Stimulated activated CD8-positive, alpha-beta memory T cell treated with anti-CD3 and anti-CD28 coated beads, Interleukin-2, amount 100 ng/mL, for 1 hour (primary cell): ENCODE measurements at places on chromosomes 1 and 21.

DNA sequence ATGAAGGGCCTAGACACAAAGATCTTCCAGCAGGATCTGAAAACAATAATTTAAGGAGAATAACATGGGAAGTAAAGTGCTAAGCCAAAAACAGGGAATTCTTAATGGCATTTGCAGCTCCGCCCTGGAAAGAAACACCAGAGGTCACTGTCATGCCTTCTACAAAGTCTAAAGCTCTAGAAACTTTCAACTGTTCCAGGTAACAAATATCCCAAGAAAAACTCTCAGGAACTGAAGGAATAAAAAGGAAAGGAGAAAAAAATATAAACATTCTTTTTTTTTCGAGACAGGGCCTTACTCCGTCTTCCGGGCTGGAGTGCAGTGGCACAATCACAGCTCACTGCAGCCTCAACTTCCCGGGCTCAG, 13.2 kb downstream of the ZC3H12A start:
- DNase-seq = no peak

GRCh38 chr1:58911841-58912499, 128.1 kb upstream of the JUN start:
- no peak for DNase-seq

- DNase-seq = no peak
Observed at GRCh38 chr1:54882519-54882918, 4.5 kb downstream of the DHCR24 start.

DNA sequence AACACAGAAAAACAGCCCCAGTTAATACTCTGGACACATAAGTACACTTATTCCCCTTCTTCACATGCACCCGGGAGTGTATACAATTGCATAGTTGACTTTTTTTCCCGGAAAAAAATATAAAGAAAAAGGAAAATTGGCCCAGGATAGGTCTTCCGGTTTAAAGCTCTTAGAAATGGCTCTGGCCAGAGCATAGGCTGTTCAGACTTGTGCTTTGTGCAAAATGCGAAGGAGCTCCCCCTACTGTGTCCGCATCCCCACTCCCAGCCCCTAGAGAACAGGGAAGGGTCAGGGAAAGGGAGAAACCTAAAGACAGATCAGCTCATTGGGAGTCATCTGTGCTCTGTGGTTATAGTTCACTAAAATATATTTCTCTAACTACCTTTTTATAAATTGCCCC, 5.5 kb upstream of the MTMR11 start:
- DNase-seq = no peak

DNA sequence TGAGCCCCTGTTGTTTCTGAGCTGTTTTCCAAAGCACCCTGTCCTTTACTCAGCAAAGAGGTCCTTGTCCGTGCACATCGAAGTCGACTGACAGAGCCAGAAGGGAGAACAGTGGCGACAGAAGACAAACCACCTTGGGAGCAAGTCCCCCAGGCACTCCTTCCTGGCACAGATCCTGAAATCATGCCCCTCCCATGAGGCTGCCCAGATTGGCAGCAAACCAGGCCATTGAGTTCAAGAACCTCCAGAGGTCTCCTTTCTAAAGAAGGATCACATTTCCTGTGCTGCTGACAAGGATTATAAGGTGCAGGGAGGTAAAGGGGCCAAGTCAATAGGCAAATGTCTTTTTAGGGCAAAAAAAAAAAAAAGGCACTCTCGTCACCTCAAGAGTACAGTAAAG, 84.7 kb upstream of the HIVEP3 start:
- no peak for DNase-seq

GRCh38 chr1:183180218-183180617, 5.8 kb upstream of the LAMC2 start:
- DNase-seq = no peak

DNA sequence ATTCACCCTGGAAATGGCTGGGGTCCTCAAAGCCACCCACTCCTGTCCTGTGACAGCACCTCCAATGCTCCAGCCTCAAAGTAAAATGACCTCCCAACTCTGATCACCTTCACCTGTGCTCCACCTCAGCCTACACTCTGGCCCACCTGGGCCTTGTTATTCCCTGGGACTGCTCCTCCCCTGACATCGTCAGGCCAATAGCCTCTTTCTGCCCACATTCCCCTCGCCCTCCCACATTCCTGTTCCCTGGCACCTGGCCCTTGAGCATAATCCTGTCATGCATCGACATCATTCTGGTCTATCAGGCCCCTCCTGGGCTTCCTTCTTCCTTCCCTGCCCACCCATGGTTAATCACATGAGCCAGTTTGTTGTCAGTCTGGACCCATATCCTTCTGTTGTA, 13.2 kb upstream of the BCAR3 start:
- no peak for DNase-seq

DNA sequence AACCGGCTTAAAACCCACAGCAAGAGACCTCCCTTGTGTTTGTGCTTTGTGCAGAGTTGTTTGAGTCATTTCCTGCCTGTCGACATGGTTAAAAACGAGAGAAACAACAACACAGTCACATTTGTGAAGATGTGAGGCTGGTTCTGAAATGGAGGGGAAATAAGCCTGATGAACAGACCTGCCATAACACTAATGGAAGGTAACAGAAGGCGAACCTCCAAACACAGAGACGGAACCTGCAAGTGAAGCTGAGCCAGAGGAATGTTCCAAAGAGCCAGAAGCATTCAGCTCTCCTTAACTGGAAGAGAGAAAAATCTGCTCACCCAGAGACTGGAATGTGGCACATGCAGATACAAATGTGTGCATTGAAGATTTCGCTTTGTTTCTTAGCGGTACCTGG, 53.2 kb upstream of the RAVER2 start:
- no peak for DNase-seq
